ENCODE measurements at places on chromosomes 6 and 20. TPM values are rescaled to one million over a fixed set of nuclear protein-coding genes. Genes with fewer than 3 reads are reported as not detected.

DNA sequence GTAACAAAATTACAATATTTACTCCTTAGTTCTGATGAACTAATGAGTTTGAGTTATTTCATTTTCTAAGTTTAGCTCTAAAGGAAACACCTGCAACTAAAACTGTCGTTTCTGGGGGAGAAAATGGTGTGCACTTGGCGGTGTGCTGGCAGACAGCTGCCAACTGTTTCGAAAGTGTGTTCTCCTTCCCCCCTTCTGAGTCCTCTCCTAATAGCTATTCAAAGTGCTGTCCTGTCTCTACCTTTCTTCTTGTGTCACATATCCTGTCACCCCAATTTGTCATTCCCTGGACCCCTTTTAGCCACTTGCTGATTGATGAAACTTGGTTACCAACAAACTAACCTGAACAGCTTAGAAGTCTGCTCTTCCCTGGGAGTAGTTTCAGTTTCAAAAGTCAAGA lies 4.9 kb upstream of the UBE2J1 start:
- ATAC-seq = no peak

DNA sequence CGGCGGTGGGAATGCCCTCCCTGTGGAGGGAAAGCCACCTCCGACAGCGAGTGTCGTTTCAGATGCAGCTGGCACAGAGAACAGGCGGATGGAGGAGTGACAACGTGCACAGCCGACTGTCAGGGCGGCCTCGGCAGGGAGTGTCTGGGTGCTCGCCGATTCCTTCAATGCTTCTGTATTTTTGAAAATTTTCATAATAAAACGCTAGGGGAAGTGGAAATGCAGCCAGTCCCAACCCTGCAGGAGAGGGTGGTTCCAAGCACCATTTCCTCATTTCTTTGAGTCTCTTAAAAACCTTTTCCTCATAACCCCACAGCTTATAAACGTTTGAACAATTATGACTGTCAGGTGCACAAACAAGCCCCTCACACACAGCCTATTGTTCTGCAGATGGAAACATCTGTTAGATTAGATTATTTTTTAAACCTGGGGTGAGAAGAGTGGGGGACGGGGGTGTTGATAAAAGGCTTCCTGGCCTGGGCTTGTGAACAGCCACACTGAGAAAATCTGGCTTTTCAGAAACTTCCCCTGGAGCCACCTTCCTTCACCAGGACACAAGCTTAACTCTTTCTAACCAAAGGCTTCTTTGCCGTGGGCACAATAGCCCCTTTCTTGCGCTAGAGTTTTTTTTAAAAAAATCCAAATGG lies 228.9 kb downstream of the ANKRD60 start:
- peak; percentile 42 for ATAC-seq

- no peak for ATAC-seq
Measured at GRCh38 chr20:22526512-22527012, 57.8 kb downstream of the FOXA2 start.

DNA sequence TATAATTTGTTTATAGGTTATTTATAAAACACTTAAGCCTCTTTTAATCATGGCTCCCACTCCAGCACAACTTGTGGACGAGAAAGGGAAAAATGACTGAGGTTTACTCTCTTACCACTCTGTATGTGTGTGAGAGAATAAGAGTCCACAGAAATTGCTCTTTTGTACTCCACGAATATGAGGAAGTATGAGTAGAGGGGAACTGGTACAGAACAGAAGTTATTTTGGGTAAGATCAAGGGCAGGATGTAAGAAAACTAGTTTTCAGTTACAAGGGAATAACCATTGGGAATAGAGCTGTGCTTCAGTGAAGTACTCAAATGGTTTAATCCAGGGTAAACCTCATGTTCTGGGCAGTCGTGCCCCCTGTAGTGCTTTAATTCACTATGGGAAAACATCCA lies 72.6 kb downstream of the REV3L start:
- ATAC-seq = no peak

- no peak for ATAC-seq
Measured at GRCh38 chr6:165732696-165733488, 69.9 kb upstream of the PDE10A start.

DNA sequence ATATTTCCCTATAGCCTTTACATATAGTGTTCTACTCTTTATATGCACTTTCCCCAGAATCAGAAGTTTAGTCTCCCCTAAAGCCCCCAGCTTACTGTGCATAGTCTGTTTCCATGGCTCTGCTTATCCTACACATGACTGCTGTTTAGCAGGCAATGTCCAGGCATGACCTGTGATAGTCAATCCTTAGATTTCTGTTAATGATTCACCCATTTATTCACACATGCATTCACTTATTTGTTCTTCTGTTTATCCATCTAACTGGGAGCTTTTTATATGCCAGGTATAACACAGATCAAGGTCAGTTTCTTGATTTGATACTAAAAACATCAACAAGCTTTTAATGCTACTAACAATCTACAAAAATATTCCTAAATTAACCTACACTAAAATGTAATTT lies 300.8 kb downstream of the PHF3 start:
- ATAC-seq = no peak

GRCh38 chr6:167702241-167702827 lies 124.4 kb upstream of the AFDN start:
- ATAC-seq = no peak

DNA sequence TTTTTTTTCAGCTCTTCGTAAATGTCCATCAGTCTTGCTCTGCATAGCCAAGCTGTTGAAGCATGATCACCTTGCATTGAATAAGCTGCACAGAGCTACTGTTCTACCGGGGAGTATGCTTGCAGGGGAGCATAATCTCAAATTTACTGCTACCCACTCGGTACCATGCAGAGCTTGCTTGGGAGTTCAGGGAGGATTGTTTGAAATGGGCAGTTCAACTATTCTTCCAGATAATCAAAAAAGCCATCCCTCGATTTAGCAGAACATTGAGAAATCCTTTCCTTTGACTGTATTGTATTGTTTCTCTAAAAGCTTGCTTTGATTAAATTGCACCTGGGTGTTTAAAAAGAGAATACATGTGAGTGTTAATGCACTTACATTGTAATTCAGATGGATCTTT lies 332.6 kb downstream of the UTRN start:
- no peak for ATAC-seq

- ATAC-seq = no peak
Measured at GRCh38 chr20:58048096-58048702, 180.3 kb downstream of the ANKRD60 start.

- peak; percentile 42 for ATAC-seq
Measured at GRCh38 chr6:53300656-53301551, 47.8 kb downstream of the ELOVL5 start.

GRCh38 chr20:53104884-53105283 lies 132.7 kb downstream of the TSHZ2 start:
- no peak for ATAC-seq

DNA sequence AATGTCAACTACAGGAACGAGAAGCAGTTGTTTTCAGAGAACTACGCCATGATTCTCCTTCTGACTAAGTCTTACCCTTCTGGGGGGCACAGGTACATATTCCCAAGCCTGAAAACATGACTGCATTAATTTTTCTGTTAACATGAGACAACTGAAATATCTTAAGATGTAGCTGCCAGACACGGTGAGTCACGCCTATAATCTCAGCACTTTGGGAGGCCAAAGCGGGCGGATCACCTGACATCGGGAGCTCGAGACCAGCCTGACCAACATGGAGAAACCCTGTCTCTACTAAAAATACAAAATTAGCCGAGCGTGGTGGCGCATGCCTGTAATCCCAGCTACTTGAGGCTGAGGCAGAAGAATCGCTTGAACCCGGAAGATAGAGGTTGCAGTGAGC lies 21.7 kb downstream of the TBC1D20 start:
- ATAC-seq = no peak

GRCh38 chr6:46949632-46950280 lies 28.0 kb upstream of the ADGRF5 start:
- ATAC-seq = peak; percentile 58

- no peak for ATAC-seq
Measured at GRCh38 chr6:137808836-137809315, 58.2 kb upstream of the TNFAIP3 start.

Gene BANF2
- total RNA-seq = not detected

Gene COL9A3
- 8.8 TPM for total RNA-seq

Gene C20orf204
- not detected for total RNA-seq

Gene LY6G5B
- total RNA-seq = 2.8 TPM

Gene CRYBG1
- total RNA-seq = 4.8 TPM

Gene HLA-DQB2
- 1.1 TPM for total RNA-seq
